ENCODE measurements at places on chromosomes 6 and 20. TPM values are rescaled to one million over a fixed set of nuclear protein-coding genes. Genes with fewer than 3 reads are reported as not detected.

Gene GUCA1A
- total RNA-seq, result not detected

Gene CD164
- 190 TPM for total RNA-seq

DNA sequence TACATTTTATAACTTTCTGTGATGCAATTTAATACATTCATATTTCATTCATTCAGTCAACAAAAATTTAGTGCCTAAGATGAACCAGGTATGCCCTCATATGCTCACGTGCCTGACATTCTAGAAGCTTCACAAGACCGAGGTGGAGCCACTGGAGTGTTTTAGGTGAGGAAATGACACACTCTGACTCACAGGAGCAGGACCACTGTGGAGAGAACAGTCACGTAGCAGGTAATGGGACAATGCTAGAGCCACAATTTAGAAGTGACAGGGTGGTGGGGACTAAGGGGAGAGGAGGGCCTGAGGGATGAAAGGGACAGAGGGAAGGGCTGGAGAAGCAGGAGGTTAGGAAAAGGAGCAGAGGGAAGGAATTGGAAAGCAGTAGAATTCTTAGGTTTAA, 17.6 kb upstream of the HLA-A start:
- no peak for DNase-seq

- no peak for DNase-seq
Observed at GRCh38 chr6:12047792-12048432, 35.8 kb downstream of the HIVEP1 start.

GRCh38 chr20:21303872-21304586, 898 bp downstream of the XRN2 start:
- DNase-seq, result no peak
